ENCODE measurements at places on chromosomes 7 and 10.

DNA sequence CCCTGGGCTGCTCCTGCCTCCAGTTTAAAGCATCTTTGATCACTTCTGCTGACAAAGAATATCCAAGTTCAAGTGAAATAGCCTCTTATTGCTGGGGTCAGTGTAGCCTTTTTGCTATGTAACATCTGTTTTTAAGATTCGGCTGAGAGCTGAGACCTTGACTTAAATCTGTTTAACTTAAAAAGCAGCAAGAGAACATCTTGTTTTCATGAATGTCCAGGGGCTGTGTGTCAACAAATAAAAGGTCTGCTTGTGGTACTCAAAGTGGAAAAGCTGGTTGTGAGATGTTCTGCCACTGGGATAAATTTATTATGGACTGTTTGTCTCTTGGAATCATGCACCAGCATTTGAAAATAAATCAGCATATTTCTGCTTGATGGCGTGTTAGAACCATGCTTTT is 73.2 kb downstream of the CALD1 start:
- DNase-seq = no peak

DNA sequence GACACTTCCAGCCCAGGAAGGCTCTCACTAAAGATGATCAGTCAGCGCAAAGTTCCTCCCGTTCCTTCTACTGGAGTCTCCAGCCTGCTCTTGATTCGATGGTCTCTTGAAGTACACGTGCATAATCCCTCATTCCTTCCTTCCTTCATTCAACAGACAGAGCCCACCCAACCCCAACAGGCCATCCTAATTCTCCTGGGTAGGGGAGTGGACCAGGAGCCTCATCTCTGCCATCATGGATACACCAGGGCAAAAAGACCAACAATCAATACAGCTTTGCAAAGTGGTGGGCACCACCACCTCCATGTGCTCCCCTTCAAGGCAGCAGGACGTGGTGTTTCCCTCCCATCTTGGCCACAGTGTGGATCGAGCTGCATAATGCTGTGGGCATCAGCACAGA is 446.3 kb downstream of the GRID1 start:
- no peak for DNase-seq

DNA sequence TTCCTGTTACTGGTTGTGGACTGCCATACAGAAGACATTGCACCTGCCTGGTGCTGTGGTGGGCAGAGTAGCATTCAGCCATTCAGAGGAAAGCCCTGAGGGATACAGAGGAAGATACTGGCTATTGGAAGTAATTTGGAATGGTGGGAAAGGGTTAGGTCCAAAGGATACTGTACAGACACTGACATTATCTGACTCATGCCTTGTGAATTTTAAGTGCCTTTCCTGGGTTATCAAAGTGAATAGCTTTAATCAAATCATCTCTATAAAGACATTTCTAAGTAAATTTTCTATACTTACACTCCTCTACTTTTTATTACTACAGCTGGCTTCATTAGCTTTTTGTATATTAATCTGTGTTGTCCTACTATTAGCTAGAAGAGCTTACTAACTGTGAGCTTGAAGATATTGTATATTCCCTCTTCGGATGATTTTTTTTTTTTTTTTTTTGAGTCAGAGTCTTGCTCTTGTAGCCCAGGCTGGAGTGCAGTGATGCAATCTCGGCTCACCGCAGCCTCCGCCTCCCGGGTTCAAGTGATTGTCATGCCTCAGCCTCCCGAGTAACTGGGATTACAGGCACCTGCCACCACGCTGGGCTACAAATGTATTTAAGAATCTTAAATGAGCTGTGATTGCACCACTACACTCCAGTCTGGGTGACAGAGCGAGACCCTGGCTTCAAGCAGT is 186.5 kb downstream of the ADK start:
- no peak for DNase-seq

DNA sequence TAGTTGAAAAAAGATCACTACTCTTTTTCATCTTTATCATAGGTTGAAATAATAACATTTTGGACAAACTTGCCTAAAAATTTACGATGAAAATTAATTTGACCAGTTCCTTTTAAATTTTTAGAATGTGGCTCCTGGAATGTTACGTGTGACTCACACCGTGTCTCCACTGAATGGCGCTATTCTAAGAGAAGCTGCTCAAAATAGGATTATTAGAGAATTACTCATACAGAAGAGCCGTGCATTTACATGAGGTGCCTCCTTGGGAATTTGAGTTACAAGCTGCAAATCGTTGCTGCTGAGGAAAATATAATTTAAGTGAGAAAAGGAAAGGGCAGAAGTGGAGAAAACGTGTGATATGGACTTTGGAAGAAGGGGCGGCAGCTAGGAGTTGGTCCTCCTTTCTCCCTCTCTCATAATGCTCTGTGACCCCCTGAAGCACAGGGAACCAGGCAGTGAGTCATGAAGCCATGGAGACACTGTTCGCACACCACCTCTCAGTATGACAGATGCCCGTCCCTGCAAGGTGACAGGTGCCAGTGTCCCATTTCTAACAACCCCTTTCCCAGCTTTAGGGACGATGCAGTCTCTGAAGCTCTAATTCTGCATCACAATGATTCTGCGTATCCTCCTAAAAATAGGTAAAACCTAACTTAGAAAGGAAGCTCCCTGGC is 323.2 kb upstream of the COBL start:
- DNase-seq = no peak

- DNase-seq = no peak
Measured at GRCh38 chr7:120949998-120950538, 509 bp upstream of the ING3 start.

DNA sequence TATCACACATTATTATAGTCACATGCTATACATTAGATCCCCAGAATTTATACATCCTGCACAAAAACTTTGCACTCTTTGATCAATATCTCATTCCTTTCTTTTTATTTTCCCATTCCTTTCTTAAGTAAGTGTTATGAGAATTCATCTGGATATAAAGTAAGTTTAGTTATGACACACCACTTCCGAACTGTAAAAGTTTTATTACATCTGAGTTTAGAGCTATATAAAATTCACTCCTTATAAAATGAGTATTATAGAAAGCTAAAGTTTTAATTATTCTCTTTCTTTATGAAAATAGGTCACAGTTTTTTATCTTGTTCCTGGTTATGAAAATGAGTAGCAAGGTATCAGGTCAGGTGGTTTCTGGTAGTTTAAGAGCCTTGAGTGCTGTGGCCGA is 84.7 kb upstream of the PLXDC2 start:
- no peak for DNase-seq

GRCh38 chr7:36970551-36971514 is 246.5 kb upstream of the AOAH start:
- DNase-seq = no peak

- DNase-seq = no peak
Measured at GRCh38 chr10:92342796-92343195, 51.8 kb downstream of the MARCHF5 start.

DNA sequence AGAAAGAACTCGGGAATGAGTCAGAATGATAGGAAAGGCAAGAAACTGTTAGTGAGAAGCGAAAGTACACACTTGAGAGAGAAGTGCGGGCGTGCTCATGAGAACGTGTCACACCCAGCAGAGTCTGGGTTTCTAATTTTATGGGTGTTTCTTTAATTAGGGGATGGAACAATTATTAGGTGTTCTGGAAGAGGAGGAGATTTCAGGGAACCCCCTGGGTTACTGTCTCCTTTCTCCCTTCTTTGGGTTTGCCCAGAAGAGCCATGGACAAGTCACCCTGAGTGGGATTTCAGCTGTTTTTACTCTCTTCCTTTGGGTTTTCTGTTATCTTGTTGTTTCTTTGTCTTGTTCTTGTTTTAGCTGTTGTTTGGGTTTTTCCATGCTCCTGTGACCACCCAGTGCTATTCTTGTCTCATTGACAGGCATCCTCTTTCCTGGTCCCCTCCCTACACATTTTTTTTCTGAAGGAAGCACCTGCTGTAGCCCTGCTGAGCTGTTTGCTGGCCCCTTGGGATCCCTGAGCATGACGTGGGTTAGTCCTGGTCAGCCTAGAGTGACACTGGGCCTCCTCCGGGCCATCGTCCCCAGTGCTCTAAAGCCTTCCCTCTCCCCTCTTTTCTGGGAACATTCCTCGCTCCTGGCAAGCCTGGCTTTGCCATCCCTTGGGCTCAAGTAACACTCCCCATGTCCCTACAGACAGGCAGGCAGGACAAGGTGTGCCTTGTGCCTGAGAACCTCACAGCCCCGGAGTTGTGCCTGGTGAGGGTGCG is 3.5 kb downstream of the SH2D4B start:
- no peak for DNase-seq

DNA sequence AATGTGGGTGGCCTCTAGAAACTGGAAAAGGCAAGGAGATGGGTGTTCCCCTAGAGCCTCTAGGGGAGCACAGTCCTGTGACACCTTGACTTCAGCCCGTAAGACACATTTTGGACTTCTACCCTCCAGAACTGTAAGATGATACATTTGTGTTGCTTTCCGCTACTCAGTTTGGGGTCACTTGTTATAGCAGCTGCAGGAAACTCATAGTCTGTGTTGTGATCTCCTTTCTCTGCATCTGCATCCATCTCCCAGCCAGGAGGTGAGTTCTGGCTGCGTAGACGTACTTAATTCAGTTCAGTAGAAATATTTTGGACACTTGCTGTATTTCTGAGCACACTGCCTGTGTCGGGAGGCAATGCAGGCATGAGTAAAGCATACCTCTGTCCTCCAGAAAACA is 29.3 kb upstream of the DMBT1 start:
- DNase-seq = no peak

DNA sequence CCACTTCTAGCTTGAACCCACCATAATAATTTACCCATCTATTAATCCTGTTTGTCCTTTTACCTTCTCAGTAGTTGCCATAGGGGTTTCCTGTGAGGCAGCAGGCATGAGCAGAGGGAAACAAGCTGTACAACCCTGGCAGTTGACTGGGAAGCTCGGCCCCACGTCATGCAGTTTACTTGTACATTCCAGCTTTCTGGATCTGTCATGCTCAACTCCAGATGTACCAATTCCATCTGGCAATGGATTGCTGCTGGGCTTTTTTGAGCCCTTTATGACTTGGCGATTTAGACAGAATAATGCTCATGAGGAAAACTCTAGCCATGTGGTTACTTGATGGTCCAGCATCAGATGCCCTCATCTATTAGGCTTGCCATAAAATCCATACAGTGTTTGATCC is 112.5 kb downstream of the GNAI1 start:
- no peak for DNase-seq

DNA sequence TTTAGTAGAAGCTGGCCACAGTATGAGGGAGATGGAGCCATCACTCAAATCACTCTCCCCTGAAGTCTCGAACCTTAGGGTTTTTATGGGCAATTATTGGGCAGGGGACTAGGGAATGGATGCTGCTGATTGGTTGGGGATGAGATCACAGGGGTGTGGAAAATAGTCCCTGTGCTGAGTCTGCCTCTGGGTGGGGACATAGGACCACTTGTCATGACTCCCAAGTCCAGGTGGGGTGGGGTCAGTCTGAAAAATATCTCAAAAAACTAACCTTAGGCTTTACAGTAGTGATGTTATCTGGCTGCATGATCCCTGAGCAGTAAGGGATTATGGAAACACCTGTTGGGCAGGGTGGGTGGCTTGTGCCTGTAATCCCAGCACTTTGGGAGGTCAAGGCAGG is 98.6 kb downstream of the XRCC2 start:
- no peak for DNase-seq

Measured in stimulated activated CD4-positive, alpha-beta T cell treated with anti-CD3 and anti-CD28 coated beads, Interleukin-1b, Interleukin-23, amount 100 ng/mL, for 4 hours (primary cell).